ENCODE measurements at places on chromosomes 6 and 20. TPM values are rescaled to one million over a fixed set of nuclear protein-coding genes. Genes with fewer than 3 reads are reported as not detected.

GRCh38 chr20:25991051-25991755 lies 294.6 kb upstream of the ZNF337 start:
- peak; percentile 78 for DNase-seq

GRCh38 chr6:158031381-158032353 lies 50.0 kb downstream of the SYNJ2 start:
- peak; percentile 91 for DNase-seq

GRCh38 chr6:72616406-72617015 lies 5.4 kb upstream of the KCNQ5 start:
- no peak for DNase-seq

DNA sequence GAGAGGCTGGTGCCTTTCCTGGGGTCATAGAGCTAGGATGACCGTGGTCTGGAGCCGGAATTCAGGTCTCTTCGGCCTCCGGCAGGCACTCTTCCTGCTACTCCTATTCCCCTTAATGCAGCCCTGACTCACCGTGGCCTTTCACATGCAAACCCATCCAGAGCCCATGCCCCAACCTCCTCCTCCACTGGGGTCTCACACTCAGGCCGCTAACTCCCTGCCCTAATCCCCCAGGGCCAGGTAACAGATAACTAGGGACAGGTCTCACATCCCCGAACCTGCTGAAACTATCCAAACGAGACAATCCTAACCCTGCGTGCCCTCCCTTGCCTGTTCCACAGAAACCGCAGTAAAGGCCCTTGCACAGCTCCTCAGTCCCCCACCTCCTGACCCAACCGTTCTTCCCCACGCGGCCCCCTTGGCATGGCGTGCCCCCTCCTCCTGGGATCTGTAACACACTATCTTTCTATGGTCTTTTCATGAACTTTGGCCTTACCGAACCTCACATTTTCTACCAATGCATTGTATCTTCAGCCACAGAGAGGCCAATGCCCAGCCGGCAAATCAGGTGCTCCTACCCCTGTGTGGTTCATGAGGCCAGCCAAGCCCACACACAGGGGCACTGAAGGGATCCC lies 245.4 kb upstream of the EXOC2 start:
- peak; percentile 49 for DNase-seq

The CST3 gene
- total RNA-seq = 710 TPM

GRCh38 chr6:152636021-152636608 lies 1.0 kb downstream of the SYNE1 start:
- no peak for DNase-seq

The NANP gene
- total RNA-seq = 6.0 TPM

- no peak for DNase-seq
These were observed 2.5 kb upstream of the SPATS1 start for GRCh38 chr6:44339763-44340625.

GRCh38 chr20:43960231-43960630 lies 45.6 kb downstream of the TOX2 start:
- no peak for DNase-seq

Data from osteocyte (in vitro differentiated cells).